ENCODE measurements at places on chromosomes 2 and 18. TPM values are rescaled to one million over a fixed set of nuclear protein-coding genes. Genes with fewer than 3 reads are reported as not detected.

DNA sequence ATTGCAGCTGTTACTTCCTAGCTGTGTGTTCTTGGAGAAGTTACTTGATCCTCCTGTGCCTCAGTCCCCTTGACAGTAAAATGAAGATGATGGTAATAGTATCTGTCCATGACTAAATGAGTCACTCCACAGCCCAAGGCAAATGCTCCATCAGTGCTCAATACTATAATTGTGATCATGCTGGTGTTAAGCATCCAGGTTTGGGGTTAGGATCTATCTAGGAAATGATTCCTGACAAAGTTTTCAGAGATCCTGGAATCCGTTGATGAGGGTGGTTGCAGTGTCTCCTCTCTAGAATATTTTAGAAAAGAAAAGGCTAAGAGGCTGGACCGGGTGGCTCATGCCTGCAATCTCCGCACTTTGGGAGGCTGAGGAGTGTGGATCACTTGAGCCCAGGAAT lies 2.7 kb upstream of the PRELID3A start:
- no peak for DNase-seq

COLEC11 gene
- total RNA-seq = not detected

- DNase-seq = no peak
Observed at GRCh38 chr2:217220228-217221013, 360.6 kb upstream of the TNP1 start.

DNA sequence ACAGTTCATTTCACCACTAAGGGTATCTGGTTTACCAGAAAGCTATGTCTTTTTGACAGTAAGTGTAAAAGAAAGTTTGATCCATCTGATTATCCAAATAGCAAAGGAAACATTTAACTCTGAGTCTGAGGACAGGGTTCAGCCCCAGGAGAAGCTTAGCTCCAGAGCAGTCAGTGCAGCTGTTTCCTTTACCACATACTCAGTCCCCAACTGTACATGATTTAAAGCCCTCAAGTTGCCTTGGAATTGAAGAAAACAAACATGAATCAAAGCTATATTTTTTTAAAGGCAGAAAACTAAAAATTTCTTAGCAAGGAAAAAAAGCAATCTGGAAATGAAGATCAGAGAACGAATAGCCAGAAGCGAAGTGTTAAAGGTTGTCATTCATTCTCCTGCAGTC lies 746.0 kb downstream of the METTL4 start:
- no peak for DNase-seq

Measured in foreskin keratinocyte (primary cell).